ENCODE measurements at places on chromosomes 2 and 18.

- DNase-seq, result no peak
Observed at GRCh38 chr2:179936654-179937053, 70.4 kb downstream of the CWC22 start.

- DNase-seq, result no peak
Observed at GRCh38 chr2:96247009-96247408, 18.8 kb downstream of the TMEM127 start.

- DNase-seq, result no peak
Observed at GRCh38 chr2:241853651-241854341, 4.9 kb downstream of the PDCD1 start.

DNA sequence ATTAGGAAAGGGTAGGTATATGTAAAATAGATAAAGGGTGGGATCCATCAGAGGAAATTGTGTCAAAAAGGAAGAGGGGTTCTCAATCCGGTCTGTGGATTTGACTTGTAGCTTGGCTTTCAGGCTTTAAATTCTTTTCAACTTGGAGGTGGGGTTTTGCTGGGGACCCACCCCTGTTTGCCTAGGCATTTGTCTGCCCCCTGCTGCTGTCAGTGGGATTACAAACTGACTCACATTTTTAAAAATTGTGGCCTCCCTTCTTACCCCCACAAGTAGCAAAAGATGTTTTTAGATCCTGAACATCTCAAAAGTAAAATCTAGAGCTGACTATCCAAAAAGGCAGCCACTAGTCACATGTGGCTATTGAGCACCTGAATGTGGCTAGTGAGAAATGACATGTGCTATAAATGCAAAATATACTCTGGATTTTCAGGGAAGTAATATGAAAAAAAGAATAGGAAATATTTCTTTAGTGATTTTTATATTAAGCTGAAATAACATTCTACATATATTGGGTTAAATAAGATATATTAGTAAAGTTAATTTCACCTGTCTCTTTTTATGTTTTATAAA, 178.9 kb downstream of the GFPT1 start:
- DNase-seq, result no peak

GRCh38 chr2:79892123-79892522, 379.3 kb downstream of the CTNNA2 start:
- no peak for DNase-seq

GRCh38 chr2:101729521-101730190, 32.1 kb downstream of the MAP4K4 start:
- DNase-seq, result no peak

GRCh38 chr2:215430528-215431187, 5.2 kb downstream of the FN1 start:
- DNase-seq, result no peak

DNA sequence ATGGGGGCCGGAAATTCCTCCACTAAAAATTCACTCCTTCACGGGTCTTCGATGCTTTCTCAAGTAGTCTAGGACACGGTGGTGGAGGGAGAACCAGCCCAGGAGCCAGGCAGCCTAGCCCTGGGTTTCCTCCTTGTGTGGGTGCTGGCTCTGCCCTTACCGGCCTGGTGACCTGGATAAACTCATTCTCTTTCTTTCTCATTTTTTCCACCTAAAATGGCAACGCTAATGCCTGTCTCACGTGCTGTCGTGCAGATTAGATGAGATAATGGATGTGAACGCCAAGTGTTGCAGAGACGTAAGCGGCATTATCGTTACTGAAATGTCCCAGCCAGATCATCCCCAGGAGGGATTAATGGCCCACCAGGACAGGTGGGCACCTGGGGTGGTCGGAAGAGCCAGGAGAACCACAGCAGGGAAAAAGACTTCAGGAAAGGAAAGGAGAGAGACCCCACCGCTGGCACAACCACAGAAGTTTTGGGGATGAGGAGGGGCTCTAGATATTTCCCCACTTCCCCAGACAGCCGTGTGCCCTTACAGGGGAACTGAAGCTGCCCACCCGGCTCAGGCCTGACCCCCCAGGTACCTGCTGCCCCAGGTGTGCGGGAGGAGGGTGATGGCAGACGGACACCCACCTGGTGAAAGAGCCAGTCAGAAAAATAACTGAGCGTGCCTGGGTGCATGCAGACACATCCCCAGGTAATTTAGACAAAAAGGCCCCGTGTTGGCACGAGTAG, 100.8 kb upstream of the ASAP2 start:
- no peak for DNase-seq

- peak; percentile 34 for DNase-seq
Observed at GRCh38 chr2:45337481-45337880, 273.6 kb downstream of the SRBD1 start.

GRCh38 chr18:5295231-5295920, at the start of gene ZBTB14:
ZBTB14 (minus strand) TSS chr18:5295726; CDS start chr18:5293246, 2,480 bp downstream.
- DNase-seq, result no peak

DNA sequence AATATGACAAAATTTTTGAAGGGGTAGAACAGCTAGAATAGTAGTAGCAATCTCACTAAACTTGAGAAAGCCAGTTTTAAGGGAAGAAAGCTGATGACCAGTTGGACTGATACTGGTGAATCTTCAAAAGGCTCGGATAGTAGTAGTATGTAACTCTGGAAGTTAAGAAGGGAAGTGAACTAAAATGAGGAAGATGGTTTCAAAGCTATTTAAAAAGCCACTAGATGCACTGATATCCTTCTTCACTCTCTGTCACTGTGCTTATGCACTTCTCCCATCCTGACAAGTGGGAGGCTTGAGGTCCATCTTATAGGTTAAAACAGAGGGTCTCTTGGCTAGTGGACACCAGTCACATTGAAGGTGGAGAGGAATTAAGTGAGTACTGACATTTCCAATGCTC, 141.1 kb downstream of the NCOA1 start:
- DNase-seq, result no peak

- DNase-seq, result no peak
Observed at GRCh38 chr2:44679584-44679983, 261.9 kb upstream of the SIX3 start.

All from right atrium auricular region (tissue), 2 donors.